ENCODE measurements at places on chromosomes 16 and 17.

DNA sequence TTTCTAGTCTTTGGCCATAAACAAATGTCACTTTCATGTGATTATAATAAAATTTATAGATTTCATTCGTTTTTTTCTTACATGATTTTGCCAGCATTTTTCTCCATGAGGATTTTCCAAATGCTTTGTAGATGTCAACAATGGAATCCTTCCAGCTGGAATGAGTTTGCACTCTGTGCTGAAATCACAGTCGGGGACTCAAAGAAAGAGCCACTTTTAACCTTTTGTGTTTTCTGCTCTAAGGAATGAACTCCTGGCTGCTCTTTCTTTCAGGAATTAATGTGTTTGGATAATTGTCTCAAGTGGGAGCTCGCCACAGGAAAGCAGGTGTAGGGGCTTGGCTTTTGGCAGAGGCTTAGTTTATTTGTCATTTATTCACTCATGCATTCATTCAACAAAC is 372.3 kb upstream of the SALL1 start:
- DNase-seq = no peak

GRCh38 chr17:19344311-19345066 is 18.0 kb downstream of the B9D1 start:
- no peak for DNase-seq

DNA sequence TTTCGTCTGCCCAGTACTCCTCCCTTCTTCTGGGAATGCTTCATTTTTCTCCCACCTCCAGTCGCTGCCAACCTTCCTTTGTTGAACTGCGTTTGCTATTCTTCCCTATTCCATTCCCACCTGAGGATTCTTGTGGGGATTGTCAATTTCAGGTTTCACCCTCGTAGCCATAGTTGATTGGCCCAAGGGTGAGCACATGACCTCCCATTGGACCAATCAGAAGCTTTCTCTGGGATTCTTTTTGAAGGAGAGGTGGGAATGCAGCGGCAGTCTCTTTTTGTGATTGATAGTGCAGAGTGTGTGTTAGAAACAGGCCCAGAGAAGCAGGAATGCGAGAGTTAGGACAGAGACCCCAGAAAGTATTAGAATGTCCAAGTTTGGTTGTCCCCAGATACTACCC is 49.1 kb upstream of the GPRC5B start:
- no peak for DNase-seq

DNA sequence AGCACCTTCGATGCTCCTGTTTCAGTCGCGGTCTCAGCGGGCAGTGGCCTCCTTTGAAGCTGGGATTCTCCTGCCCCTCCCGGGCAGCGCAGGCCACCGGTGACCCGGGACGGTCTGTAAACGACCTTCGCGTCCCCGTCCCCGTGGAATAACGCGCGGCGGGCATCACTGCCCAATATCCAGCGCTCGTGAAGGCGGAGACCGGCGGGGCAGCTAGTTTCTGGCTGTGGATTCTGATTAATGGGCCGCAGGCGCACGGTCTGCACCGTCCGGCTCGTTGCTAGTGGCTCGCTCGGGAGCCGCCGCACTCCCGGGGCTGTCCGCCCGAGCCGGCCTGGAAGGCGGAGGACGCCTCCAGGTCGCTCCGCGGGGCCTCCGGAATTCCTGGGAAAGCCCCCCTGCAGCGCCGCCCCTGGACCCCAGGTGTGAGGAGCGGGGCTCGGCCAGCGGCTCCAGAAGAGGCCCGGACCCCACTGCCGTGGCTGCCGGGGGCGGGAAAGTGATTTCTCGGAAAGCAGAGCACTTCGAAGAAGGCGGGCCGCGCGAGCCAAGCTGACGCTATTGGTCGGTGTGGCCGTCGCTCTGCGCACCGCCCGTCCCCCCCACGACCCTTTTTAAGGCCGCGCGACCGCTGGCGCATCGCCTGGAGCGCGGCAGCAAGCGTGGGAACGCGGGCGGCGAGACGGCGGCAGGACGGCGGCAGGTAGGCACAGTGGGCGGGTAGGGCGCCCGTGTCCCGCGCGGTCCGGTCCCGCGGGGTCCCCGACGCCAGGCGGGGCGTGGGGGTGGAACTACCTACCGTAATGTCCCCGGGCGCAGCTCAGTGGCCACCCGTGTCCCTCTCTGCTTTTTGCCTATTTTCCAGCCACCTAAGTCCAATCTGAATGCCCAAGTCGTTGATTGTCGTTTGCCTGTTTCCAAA is at the start of gene IRF8:
Gene IRF8 (plus strand): TSS at position 642 of the 922 bp plus-strand sequence. CDS start 3,854 bp downstream, outside the sequence.
- peak; percentile 52 for DNase-seq

DNA sequence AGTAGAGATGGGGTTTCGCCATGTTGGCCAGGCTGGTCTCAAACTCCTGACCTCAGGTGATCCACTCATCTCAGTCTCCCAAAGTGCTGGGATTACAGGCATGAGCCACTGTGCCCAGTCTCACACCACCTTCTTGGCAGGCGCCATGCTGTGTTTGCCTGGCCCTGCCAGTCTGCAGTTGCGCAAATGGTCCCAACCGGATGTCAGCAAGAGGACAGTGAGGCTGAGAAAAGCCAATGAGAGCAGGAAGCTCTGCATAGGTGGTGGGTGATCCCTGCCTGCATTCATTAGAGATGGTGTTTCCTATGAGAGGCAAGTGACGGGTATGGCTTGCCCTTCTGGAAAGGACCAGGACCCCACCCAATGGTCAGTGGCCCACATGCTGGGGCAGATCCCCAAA is 59.3 kb downstream of the PECAM1 start:
- no peak for DNase-seq

- DNase-seq = peak; percentile 24
Observed at GRCh38 chr17:3557768-3558583, at the start of gene TRPV3. Gene TRPV3 (minus strand): TSS chr17:3557812. CDS start chr17:3554850, 2,962 bp downstream.

DNA sequence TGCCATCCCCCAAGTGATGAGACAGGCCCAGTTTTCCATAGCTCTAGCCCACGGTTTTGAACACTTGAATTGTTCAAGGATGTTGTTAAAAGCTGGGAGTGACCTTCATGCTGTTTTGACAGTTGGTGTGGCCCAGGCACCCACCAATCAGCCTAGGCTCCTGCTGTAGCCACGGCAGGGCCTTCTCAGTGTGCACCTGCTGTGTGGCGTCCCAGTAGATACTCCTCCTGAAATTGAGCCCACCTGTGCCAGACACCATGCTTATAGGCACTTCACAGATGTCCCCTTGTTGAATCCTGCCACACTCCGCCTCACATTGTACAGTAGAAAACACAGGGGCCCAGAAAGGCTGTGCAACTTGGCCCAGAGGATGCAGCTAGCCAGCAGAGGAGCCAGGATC is 86.4 kb downstream of the SOCS1 start:
- no peak for DNase-seq

DNA sequence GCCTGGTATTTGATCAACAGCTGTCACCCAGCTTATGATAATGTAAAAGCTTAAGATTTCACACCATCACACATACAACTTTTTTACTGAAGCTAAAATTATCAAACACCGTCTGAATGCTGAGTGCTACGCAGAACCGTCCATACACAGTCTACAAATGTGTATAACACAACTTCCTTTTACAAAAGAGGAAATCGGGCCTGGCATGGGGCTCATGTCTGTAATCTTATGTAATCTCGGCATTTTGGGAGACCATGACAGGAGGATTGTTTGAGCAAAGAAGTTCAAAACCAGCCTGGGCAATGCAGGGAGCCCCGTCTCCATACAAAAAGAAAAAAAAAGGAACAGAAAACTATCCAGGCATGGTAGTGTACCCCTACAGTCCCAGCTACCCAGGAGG is 19.6 kb upstream of the QRICH2 start:
- no peak for DNase-seq

DNA sequence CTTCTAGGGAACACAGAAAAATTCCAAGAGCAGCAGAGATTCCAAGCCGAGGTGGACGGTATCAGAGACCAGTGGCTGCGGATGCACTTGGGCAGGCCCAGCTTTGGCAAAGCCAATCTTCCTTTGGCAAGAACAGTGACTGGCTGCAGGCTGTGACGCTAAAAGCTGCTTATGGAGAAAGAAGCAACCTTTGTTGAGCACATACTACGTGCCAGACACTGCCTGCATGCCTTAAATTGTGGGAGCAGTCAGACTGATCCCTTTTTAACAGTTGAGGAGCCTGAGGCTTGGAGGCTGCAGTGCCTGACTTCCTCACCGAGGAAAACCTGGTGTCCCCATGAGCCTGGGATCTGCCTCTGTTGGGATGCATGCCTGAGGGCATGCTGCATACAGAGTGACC is 69.0 kb upstream of the AMZ2 start:
- DNase-seq = no peak

DNA sequence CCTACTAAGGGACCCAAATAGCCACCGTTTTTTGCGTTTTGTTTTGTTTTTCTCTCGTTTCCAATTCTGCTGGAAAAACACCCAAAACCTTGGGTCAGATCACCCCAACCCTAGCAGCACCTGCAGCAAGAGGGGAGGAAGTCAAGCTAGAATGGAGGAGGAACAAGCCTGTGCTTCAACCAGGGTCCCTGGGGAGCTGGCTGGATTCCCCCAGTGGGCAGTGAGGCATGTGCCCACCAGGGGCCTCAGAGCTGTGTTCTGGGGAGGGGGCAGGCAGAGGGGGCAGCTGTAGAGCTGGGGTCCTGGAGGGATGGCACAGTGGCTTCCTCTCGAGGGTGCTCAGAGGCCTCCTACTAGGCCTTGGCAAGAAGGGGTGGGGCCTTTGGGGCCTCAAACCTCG is 6.5 kb downstream of the CD79B start:
- DNase-seq = no peak

All from stimulated activated CD8-positive, alpha-beta memory T cell treated with anti-CD3 and anti-CD28 coated beads, Interleukin-12 subunit alpha, Interleukin-12 subunit beta, amount 100 ng/mL, for 1 hour (primary cell).